ENCODE measurements at places on chromosomes 5 and 9.

GRCh38 chr5:154138701-154139100 is 51.8 kb upstream of the GALNT10 start:
- no peak for DNase-seq

- no peak for DNase-seq
Observed at GRCh38 chr5:174306345-174307030, 261.0 kb downstream of the NSG2 start.

GRCh38 chr9:128733256-128733655 is 9.3 kb upstream of the ZDHHC12 start:
- peak; percentile 90 for DNase-seq

DNA sequence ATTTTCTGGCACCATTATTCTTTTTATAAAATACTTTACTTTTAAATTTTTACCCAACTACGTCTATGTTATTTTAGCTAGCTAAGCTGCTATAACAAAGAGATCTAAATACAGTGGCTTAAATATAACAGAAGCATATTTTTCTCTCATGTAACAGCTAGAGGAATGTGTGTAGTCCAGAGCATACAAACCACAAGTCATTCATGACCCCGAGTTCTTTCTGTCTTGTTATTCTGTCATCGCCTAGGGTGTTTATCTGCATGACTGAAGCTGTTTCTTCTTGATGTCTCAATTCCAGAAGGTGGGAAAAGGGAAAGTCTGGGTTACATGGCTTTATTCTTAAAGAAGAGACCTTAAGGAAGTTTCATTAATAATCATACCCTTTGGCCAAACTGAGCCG is 136.9 kb upstream of the RFX3 start:
- DNase-seq: no peak

GRCh38 chr5:66669086-66669861 is 73.1 kb downstream of the MAST4 start:
- DNase-seq: no peak

DNA sequence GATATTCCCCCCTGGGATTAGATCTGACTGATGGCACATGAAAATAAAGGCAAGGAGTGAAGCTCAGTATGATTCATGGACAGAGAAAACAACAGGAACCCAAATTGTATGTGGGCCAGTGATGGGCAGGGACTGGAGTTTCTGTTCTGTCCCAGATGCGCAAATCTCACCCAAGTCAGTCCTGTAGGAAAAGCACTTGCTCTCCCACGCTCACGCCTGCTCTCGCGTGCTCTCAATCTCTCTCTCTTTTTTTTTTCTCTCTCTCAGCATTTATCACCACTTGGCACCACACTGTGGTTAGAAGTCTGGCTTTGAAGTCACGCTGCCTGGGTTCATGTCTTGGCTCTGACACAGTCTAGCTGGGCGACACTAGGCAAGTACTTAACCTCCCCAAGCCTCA is 106.5 kb upstream of the LRRTM2 start:
- no peak for DNase-seq

- DNase-seq: no peak
Observed at GRCh38 chr9:85726737-85727136, 15.0 kb downstream of the AGTPBP1 start.

- no peak for DNase-seq
Observed at GRCh38 chr9:95095641-95096355, 221.7 kb downstream of the FANCC start.

- no peak for DNase-seq
Observed at GRCh38 chr5:163531272-163531671, 25.9 kb downstream of the MAT2B start.

DNA sequence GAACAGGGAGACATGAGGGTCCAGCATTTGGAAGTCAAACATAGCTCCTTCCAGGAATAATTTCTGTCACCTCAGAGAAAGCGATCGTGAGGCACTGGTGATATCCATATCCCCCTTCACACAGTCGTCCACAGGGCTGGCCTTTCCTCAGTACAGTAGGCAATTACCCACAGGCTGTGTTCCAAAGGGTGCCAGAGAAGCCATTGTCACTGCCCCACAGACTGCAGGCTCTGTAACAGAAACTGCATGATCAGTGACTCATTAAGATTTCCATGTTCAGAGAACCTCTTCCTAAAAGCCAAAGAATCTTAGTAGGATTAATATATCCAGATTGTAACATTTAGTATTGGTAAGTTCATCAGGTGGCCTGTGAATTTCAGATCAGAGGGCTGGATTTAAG is 127.6 kb downstream of the RPS23 start:
- DNase-seq: no peak

DNA sequence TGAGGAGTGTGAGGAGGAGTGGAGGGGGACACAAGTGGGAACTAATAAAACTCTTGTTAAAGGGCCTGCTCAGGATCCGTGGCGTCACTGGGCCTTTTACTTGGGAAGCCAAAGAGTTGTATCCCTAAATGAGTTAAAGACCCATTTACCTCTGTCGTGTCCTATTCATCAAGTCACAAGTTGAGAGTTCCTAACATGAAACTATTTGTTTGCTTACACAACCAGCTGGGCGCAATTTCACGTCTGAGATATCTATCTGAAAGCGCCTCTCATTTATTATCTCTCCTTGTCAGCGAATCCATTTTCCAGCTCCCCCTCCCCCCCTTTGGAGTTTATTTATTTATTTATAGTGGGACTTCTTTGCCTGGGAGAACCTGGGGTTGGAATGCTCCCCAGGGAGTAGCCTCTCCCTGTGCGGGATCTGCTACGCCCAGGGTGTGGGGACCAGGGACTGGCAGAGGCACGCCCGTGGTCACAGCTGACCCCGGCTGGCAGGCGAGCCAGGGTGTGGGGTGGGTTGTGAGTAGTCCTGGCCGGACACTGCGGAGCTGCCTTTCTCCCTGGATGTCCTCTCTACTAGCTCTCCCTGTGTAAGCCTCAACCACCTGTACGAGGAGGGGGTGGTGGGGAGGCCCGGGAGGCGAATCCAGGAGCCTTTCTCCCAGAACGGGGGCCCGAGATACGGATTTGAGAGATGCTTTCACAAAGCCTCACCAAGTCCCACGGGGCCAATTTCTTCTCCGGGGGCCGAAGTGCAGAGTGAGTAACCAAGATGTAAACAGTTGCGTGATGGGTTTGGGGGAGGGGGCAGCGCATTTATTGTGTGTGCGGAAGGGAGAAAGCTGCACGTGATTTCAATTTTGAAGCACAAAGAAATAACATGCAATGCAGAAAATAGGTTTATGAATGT is 15.3 kb downstream of the NR2F1 start:
- DNase-seq: peak; percentile 6

DNA sequence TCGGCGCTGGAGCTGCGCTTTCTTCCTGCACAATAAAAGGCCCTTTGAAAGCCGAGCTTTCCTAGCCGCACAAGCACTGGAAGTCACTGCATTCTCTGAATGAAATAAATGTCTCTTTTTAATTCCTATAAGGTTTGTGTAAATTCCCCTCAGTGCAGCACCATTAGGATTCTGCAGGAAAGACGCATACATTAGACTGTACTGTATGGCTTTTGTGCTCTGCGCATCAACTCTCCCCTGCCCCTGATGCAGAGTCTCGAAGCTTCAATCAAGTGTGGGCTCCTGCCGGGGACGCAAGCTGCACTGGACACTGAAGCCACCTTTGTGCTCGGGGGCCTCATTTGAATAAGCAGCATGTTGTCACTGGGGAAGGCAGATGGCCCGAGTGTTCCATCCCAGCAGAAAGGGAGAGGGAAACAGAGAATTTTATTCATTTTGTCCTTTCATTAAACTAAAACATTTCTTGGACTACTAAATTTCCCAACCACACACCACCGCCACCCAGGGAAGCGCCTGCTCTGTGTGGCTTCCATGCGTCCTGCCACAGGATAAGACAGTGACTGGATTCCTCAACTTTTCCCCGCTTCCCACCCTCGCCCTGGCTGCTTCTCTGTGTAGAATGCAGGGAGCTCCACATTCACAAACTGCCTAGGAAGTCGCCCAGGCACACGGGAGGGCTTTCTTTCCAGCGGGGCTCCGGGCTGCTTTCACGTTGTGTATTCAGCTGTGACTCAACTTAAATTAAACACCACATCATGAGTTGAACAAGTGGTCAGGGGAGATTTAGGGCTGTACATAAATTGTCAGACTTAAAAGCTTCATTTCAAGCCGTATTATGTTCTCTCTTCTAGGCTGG is 635.4 kb downstream of the IRX1 start:
- DNase-seq: no peak

- no peak for DNase-seq
Observed at GRCh38 chr5:32406650-32407049, 37.9 kb downstream of the ZFR start.

GRCh38 chr5:139524940-139525585 is 36.1 kb upstream of the UBE2D2 start:
- no peak for DNase-seq

- peak; percentile 48 for DNase-seq
Observed at GRCh38 chr9:83238871-83239640, 176.1 kb upstream of the RASEF start.

GRCh38 chr9:82586918-82587356 is 476.0 kb downstream of the RASEF start:
- DNase-seq: peak; percentile 83

- DNase-seq: no peak
Observed at GRCh38 chr5:108634010-108634616, 113.6 kb upstream of the FER start.

- DNase-seq: no peak
Observed at GRCh38 chr5:56064984-56065383, 70.2 kb upstream of the IL6ST start.

GRCh38 chr5:132073231-132074013 is at the start of gene CSF2:
TSS of gene CSF2 (plus strand) at chr5:132073789. CDS start at chr5:132073824, 35 bp downstream.
- peak; percentile 35 for DNase-seq

DNA sequence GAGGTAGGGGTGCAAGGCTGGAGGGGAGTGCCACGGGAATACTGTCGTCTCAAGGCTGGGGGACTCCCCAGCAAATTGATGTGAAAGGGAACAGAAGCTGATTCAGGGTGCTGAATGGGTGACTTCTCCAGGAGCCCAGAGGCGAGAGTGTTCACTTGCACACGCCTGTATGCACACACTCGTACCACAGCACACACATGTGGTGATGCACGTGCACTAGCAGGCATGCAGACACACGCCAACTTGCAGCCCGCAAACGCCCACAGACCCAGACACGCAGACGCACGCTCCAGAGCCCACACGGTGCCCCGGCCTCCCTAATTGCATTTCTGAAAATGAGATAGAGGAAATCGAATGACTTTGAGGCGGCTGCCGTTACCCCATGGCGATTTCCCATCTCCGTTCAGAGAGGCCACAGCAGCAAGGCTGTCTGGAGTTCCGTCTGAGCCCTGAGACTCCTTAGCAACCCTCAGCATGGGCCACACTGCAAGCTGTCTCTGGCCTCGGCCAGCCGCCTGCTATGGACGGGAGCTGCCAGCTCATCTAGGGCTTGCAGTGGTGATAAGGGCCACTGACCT is 9.1 kb upstream of the ADAMTS2 start:
- no peak for DNase-seq

GRCh38 chr5:133978943-133979342 is 10.5 kb upstream of the C5orf15 start:
- DNase-seq: no peak

DNA sequence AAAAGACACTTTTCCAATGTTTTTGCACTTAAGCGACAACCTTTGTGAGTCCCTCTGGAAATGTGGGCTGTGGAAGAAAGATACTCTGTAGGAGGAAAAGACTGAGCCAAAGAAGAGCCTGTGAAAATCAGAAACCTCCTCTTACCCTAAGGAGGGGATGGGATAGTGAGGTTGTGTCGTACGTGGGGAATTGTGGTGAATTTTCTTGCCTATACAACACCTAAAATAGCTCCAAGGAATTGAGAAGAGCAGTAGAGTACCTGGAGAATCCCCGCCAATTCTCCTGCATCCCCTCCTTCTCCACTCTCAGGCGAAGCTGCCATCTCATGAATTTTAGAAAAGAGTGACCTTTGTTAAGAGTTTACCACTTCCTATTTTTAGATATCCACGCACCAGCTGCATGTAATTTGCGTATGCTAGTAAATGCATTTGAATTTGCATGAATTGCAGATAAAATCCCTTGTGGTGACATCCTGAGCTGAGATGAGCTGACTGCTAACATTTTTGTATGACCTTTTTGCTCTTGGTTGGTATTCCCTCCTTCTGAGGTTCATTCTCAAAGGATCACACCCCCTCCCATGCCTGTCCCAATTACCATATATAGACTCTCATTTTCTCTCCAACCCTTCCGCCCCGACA is 147.2 kb downstream of the PCSK5 start:
- DNase-seq: no peak

GRCh38 chr9:69888856-69889585 is 68.4 kb downstream of the CFAP95 start:
- no peak for DNase-seq

DNA sequence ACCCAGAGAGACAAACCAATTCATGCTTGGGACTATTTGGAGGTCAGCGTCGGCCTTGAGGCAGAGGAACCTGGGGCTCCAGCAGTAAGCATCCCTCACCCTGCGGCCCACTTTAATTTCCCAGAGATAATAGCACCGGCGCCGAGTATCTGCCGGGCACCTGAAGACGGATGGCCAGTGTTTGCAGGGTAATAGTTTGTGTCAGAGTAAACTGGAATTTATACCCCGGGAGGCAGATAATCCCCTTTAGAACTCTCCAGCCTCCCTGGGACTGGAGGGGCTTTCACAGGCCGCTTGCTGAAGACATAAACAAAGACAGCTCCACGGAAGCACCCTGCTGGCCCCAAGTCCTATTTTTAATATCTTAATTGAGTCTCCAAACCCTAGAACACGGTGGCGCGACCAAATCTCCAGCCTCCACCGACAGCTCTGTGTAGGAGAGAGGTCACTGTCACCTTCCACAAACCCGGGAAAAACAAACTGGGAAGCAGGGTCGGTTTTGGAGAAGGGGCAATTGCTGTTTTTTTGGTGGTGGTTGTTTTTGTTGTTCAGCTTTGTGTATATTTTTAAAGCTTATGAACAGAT is 17.4 kb upstream of the FCN1 start:
- DNase-seq: no peak

- DNase-seq: no peak
Observed at GRCh38 chr5:165502893-165503691, 1997.7 kb downstream of the MAT2B start.

DNA sequence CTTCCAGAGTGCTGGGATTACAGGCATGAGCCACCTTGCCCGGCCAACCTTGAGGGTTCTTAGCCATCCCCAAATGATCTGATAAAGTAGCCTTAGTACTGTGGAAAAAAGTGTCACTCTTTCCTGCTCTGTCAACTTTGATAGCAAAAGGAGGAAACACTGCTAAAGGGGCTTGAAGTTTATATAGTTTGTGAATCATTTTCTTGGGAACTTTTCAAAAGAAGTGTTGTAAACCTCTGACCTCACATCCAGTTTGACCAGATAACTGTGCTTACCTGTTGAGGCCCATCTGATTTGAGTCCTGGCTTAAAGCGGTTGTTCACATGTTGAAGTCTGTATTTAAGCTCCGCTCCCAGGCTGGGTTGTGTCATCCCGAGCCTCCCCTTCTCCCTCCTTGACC is 303.3 kb downstream of the DOCK8 start:
- DNase-seq: peak; percentile 37

- no peak for DNase-seq
Observed at GRCh38 chr9:87503430-87503829, 5.8 kb downstream of the DAPK1 start.

GRCh38 chr9:35070823-35071813 is 1.3 kb downstream of the VCP start:
- DNase-seq: peak; percentile 31

- no peak for DNase-seq
Observed at GRCh38 chr9:123954518-123955280, 24.8 kb upstream of the DENND1A start.

Data from small intestine (tissue), 16 donors.